ENCODE measurements at places on chromosomes 4 and X.

DNA sequence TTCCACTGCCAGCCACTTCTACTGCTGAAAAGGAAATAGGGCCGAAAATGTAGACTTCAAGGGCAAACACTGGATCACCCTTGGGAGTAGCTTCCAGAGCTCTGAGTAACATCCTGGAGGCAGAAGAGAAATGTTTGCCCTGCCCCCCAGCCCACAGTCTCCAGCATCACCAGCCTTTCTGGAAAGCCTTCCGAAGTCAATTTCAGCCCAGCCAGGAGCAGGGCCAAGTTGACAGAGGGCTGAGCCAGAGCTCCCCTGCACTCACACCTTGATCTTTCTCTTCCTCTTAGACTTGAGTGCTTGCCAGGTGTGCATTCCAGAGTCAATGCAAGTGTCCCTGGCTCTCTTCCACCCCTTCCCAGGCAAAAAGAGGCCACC, 35.2 kb downstream of the SLC25A5 start:
- no peak overlapping the region for H3K27ac ChIP-seq
- peaks cover 5% of the 10 kb centered on the region for H3K4me1 ChIP-seq
- H3K4me3 ChIP-seq = no peak overlapping the region

GRCh38 chrX:54695816-54696487, 102.1 kb downstream of the ITIH6 start:
- peaks cover 5% of the 10 kb centered on the region for H3K4me1 ChIP-seq
- H3K4me3 ChIP-seq = peak overlapping the region; percentile 1
- H3K27me3 ChIP-seq = peaks cover 12% of the 10 kb centered on the region
- H3K36me3 ChIP-seq = no peaks in the 10 kb centered on the region

GRCh38 chrX:32985544-32985943, 225.8 kb downstream of the DMD start:
- no peak overlapping the region for H3K27ac ChIP-seq
- DNase-seq = no peak
- H3K36me3 ChIP-seq = no peaks in the 10 kb centered on the region
- H3K4me3 ChIP-seq = no peak overlapping the region
- H3K4me1 ChIP-seq = no peaks in the 10 kb centered on the region

DNA sequence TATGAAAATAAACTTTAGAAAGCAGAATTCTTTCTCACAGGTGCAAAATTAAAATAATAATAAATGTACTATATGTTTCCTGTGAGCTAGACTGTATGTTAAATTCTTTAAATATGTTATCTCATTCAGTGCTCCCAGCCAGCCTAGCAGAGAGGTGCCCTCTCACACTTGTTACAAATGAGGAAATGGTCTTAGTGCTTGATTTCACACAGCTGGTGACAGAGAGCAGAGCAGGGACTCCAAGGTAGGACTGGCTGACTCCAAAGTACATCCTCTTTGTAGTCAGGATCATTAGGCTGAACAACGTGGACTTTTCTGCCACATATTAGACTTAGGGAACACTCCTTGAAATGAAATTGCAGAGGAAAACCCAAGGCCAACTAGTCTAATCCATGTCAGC, 72.0 kb upstream of the HHIP start:
- H3K36me3 ChIP-seq = no peaks in the 10 kb centered on the region
- H3K4me1 ChIP-seq = peaks cover 7% of the 10 kb centered on the region
- peak overlapping the region; percentile 62 for H3K27ac ChIP-seq
- H3K4me3 ChIP-seq = no peak overlapping the region
- H3K27me3 ChIP-seq = no peaks in the 10 kb centered on the region
